ENCODE measurements at places on chromosomes 2 and 18.

DNA sequence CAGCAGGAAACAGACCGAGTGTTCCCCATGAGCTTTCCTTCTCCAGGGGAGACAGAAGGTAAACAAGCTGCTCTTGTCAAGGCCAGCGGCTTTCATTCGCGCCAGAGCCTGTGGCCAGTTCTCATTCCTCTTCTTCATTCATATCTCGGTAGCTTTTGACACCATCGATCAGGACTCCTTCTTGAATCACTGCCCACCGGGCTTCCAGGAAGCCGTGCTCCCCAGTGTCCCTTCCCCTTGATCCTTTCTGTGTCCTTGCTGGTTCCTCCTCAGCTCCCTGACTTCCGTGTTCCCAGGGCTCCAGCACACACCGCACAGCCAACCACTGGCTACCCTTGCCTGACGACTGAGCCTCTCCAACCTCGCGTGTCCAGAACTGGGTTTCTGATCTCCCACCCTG lies 14.1 kb downstream of the SLC66A3 start:
- DNase-seq, result no peak

- DNase-seq, result no peak
Observed at GRCh38 chr2:60715561-60715960, 40.5 kb upstream of the PAPOLG start.

GRCh38 chr18:22167091-22167470 lies 2.3 kb upstream of the GATA6 start:
- DNase-seq, result peak; percentile 12

GRCh38 chr2:156331572-156332283 lies 793 bp downstream of the NR4A2 start:
- DNase-seq, result no peak

DNA sequence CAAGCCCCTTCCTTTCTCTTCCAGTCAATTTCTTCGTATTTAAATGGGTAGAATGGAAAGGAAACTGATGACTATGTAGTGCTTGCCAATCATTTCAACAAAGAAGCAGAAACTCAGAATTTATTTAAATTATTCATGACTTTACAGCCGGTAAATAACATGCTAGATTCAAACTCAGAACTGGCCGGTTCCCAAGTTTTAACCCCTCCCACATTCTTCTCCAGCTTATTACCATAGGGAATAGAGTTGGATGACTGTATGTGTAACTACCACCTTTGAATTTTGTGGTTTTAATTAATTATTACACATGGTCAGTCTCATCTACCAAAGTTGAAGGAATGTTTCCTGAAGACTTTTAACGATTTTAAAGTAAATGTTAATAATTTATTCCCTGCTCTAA lies 819.3 kb upstream of the LRATD1 start:
- DNase-seq, result no peak

DNA sequence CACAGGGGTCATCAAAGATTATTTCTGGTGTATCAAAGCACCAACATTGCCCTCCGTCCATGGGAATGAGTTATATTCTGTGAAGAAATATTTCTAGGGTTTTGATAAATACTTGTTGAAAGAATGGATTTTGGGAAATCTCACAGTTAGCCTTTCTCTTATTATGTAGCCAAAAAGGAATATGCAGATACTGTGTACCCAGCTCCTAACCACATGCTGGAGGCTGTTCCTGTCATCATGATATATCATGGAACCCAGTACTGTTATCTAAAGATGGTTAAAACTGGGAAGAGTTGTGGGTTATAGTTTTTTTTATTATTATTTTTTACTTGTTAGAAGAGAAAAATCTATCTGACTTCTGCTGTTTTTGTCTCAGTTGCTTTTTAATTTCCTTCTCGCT lies 82.8 kb downstream of the POLE4 start:
- no peak for DNase-seq

DNA sequence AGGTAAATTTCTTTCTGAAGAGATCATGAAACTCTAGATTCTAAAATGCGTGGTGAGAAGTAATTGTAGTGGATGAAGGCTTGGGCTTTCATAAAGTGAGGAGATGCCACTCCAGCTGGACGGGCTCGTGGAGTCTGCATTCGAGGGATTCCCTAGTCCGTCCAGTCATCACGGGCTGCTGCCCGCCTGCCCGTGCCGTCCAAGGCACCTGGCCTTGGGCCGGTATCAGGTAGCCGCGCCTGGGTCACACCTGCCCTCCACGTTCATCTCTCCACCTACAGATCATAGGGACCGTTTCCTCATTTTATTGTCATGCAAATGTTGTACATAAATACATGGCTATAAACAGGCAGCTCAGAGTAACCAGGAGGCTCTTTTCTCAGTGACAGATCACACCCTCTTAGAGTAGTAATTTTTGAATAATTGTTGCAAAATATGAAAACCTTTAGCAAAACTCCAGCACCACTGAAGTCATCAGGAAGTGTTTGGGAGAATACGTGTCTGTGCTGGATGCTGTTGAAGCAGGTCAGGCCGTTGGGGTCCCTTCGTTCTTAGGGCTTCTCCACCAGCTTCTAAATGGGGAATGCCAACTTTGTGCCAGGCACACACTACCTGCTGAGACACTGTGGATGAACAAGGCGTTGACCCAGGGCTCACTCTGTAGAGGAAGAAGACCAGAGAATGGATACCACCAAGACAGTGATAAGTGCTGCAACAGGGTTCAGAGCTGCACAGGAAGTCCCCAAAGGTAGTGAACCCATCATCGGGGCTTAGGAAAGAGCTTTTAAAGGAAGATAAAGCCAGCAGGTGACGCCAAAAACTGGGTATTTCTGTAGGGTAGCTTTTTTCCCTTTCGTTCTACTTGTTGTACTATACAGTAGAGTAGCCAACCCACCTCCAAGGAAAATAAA lies 112.5 kb downstream of the FAM210A start:
- no peak for DNase-seq

- DNase-seq, result no peak
Observed at GRCh38 chr2:62844311-62845090, 139.0 kb downstream of the EHBP1 start.

DNA sequence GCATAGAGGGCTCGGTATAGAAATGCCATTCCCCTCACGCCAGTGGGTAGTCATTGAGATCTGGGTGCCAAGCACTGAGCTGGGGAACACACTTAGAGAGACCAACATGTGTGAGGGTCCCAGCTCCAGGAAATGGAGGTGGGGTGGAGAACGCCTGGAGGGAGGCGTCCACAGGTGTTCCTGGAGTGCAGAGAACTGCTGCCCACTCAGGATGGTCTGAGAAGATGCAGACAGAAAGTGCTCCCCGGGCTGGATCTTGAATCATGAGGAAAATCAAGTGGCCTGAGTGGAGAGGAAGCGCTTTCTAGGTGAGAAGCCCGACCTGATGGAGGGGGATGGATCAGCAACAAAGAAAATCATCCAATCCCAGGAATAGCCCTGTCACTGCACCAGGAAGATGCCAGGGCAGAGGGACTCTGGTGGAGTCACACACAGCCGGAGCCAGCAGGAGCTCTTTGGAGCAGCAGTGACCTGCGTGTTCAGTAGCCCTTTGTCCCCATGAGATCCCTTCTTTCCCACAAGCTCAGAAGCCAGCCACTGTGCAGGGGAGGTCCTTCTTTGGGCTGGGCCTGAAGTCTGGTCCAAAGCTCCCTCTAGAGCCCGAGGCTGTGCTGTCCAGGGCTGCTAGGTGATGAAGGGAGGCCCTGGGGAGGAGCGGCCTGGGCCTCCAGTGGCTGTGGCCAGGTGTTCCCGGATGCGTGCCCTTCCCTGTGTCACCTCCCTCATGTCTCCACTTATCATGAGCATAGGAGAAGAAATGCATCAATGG lies 112.3 kb downstream of the RNF144A start:
- DNase-seq, result no peak

DNA sequence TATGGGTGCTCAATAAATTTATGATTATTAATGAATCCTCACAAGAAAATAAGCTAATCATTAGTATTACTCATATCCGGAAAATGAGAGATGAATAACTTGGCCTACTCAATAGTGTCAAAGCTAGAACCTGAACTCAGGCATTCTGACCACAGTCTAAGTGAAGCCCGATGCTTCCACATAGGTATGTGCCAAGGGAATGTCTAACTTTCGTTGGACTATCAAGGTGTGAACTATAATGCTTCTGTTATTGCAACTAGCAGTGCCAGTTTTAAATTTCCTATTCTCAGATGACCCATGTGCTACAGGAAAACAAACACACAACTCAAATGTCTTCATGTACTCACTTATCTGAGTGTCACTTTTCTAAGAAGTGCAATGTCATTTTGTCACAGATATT lies 1.8 kb downstream of the BARD1 start:
- DNase-seq, result no peak

- no peak for DNase-seq
Observed at GRCh38 chr2:98654699-98655495, 46.5 kb downstream of the UNC50 start.

DNA sequence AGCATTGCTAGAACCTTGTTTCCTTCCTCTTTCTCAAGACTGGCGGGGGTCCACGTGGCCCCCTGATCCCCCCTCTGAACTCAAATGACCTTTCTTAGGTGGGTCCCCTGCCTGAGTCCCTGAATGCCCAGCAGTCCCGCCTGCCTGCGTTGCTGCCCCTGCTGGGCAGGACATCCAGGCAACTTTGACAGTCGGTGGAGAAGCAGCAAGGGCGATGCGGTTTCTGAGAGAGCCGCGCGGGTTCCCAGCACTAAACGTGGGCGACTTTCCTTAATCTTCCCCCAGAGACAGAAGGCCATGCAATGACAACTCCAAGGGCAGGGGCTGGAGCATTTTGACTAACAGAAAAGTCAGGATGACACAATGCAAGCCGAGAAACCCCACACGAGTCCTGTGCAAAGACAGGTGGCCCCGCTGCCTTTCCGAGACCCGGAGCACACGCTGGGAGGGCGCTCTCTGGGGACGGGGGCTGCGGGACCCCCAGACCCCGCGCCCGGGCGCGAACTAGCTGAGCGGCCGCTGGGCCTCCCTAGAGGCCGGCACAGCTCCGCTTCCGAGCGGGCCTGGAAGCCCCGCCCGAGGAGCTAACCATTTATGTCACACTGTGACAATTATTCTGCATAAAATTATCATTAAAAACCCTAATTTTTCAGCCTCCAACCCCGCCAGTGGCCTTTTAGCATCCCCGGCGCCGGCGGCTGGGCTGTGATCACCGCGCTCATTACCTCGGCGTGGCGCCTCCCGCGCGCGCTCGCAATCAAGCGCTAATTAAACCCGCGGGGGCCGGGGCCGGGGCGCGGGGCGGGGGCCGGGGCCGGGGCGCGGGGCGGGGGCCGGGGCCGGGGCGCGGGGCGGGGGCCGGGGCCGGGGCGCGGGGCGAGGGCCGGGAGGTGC lies 27.4 kb downstream of the ASB18 start:
- no peak for DNase-seq

DNA sequence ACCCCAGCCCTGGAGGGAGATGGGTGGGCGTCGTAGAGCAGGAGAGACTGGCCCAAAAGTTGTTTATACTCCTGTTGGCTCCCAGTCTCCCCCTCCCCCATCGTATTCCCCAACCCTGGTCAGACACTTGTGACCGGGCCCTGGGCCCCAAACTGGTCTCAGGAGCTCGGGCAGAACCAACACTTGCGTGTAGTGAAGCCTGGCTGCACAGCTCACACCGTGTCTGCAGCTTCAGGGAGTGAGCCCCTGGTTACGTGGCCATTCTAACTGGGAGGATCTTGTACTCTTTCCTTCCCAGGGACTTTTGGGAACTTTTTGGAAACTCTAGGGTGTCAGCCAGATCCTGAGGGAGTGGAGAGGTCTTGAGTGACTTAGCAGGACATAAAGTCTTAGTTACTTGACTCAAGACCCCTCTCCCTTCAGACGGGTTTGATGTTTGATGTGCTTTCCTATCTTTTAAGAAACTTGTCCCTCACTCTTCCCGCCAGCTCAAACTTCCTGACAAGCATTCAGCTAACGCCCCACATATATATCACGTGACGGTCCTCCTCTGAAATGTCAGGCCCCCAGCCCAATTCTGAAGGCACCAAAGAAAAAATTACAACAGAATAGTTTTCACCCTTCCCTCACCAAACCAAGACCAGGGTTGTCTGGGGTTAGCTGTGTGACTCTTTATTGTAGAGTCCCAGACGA lies 2.3 kb downstream of the PKDCC start:
- DNase-seq, result no peak

DNA sequence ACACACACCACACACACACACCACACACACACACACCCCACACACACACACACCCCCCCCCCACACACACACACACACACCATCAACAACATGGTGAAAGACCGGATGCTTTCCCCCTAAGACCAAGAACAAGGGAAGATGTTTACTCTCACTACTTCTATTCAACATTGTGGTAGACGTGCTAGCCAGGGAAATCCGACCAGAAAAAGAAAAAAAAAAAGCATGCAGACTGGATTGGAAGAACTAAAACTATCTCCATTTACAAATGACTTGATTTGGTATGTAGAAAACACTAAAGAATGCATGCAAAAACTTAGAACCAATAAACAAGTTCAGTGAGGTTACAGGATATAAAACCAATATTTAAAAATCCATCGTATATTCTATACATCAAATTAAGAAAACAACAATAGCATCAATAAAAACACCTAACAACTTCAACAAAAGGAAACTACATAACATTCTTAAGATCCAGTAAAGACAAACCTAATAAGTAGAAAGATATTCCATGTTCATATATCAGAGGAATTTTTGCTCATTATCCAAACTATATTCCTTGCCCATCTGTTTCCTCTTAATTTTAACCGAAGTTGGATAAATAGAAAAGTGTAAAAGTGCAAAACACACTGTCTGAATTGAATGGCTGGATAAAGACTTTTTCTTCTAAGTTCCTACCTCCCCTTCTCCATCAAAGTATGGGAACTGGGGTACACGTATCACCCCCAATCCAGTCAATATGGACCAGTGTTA lies 51.5 kb upstream of the RNU4ATAC start:
- no peak for DNase-seq

DNA sequence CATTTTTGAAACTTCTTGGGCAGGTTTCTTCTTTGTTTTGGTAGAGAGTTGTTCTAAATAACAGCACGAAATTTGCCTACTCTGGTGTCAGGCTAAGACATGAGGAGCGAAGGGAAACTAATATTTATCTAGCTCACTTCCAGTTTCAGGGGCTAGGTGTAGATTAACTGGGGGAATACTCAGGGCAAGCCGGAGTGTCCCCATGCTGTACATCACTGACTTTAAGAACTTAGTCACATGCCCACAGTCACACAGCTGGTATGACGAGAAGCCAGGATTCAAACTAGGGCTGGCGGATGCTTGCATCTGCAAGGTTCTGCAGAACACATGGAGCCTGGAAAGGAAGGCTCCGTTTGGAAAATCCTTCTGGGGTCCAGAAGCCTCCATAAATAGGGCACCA lies 133.3 kb downstream of the ALPK2 start:
- no peak for DNase-seq

DNA sequence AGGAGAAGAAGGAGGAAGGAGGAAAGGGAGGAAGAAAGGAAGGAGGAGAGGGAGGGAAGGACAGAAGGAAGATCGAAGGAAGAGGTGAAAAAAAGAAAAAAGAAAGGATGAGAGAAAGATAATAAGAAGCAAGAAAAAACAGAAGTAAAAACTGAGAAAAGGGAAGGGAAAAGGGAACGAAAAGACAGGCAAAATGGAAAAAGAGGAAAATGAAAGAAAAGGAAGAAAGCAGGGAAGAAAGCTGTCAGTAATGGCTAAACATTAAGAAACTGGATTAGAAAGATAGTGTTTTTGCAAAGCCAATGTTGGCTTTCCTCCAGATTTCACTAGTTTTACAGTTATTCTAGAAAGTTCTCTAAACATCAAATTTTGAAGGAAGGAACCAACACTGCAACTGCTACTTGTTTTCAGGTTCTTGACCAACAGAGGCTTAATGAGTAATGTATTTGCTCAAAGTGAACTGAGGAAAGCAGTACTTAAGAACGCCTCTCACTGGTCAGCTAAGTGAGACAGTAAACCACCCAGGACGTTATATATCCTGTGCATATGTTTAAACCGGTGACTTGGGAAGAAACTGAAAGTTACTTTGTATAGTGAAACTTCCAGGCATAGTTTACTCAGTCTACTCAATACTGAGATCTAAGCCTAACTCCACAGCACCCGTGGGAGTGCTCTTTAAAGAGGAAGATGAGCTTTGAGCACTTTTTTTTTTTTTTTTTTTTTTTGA lies 286.2 kb upstream of the TRIB2 start:
- no peak for DNase-seq
